ENCODE measurements at places on chromosomes 2 and 18.

GRCh38 chr18:37567994-37568359 lies 2.4 kb upstream of the CELF4 start:
- DNase-seq: peak; percentile 17

DNA sequence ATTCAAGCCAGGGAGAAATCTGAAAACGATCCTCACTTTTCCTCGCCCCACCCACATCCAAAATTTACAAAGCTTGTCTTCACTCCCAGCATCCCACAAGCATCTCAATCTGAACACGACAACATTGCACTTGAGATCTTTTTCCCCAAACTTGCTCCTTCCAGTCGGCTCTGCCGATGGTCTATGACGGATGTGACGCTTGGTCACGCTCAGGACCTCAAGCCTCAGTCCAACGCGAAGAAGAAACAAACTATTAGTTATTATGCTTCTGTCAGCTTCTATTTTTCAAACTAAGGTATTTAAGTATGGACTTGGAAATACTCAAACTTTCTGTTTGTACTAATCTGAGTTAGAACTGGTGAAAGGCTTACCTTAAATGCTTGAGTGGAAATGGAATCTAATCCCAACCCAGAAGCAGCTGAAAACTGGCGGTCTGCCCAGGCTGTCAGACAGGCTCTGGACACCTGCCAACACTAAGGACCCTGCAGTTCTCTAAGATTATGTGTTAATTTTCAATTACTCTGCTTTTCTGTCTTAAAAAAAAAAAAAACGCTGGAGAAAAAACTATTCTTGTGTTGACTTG lies 132.1 kb upstream of the DNMT3A start:
- DNase-seq: no peak

GRCh38 chr2:129909651-129910418 lies 69.6 kb upstream of the RAB6C start:
- no peak for DNase-seq

DNA sequence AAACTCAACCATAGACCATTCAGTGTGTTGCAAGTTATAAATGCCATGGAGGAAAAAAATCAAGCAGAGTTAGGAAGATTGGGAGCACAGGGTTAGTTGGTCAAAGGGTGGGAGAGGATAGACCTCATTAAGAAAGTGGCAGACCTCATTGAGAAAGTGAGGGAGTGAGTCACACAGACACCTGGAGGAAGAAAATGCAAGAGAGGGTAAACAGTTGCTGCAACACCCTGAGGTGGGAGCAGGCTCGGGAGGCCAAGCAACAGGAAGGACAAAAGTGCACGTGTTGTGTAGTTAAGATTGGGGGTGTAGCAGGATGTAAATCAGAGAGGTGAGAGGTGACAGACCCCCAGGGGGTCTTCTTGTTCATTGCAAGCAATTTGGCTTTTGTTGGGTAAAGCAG lies 6.4 kb downstream of the IL1RL1 start:
- no peak for DNase-seq

DNA sequence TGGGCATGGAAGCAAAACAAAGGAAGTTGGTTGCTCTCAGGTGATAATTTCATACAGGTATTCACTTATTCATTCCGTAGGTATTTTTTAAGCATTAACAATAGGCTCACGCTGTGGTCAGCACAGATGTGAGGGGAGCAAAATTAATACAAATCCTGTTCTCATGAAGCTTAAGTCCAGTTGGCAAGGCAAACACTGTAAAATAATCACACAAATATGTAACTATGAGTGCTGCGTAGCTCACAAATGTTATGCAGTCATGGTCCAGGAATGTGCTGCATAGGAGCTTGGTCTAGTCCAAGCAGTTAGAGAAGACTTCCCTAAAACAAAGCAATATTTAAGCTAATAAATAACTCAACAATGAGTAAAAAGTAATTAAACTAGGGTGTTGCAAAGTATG lies 23.9 kb downstream of the SP5 start:
- DNase-seq: no peak

- DNase-seq: no peak
Measured at GRCh38 chr18:70181015-70181414, 24.5 kb downstream of the RTTN start.

- no peak for DNase-seq
Measured at GRCh38 chr2:157789933-157790511, 86.1 kb downstream of the ACVR1 start.

GRCh38 chr2:240257940-240258580 lies 117.6 kb upstream of the OTOS start:
- no peak for DNase-seq

DNA sequence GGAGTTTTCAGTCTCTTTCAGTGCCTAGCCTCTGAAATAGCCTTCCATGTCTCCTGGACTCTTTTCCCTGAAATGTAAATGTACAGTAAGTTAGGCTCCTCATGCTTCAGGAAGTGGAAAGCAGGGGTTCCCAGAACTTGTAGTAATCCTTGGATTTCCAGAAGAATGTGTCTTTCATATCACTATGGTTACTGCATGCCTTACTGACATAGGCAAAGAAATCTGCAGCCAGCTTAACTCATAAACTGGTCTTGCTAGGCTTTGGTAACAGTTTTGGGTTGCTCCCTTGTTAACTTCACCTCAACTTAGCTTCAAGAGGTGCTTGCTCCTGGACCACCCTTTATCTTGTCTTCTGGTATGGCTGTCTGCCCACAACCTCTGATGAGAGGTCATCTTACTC lies 686.8 kb upstream of the DDX18 start:
- DNase-seq: no peak

- DNase-seq: no peak
Measured at GRCh38 chr2:189163889-189164288, 15.7 kb downstream of the COL5A2 start.

DNA sequence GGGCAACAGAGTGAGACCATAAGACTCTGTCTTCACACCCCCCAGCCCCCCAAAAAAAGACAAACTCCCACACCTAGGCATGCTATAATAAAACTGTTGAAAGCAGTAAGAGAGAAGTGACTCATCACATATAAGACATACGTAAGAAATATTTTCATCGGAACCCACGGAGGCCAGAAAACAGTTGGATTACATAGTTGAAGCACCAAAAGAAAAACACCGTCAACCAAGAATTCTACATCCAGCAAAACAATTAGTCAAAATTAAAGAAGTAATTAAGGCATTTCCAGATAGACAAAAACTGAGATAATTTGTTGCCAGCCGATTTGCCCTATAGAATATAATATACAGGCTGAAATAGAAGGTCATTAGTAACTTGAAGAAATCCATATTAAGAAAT lies 128.7 kb downstream of the VAPA start:
- no peak for DNase-seq

DNA sequence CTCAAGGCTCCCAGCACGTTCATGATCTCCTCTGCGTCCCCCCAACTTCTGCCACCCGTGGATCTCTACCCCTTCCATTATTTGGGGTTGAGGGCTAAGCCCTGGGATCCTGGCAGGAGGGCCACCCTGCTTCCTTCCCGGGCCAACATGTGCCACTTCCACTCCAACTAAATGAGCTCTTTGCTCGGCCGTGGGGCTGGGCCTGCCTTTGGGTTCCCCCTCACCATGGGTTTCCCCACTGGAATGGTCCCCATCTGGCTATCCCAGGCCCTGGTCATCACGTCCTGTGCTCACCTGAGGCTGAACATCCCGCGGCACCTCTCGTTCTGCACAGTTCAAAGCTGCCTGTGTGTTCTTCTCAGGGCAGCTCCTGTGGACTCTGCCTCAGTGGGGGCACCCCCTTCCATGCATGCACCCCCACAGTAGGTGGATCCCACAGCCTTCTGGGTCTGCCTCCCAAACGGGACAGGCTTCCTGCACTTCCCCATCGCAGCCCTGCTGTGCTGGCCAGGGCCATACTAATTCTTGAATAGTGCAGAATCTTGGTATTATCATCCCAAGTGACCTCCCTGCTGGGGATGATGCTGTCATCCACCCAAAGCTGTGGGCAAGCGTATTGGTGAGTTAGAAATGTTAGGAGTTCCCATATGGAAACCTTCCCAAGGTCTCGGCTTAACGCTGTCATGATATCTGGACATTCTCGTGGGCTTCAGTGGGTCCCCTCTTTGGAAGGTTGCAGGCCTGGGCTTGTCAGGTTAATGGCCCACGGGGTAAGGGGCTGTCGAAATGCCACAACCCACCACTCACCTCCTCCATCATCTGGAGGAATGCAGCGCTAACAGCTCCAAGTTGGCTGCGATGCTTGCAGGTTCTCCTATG lies 150.5 kb upstream of the TWIST2 start:
- DNase-seq: no peak

DNA sequence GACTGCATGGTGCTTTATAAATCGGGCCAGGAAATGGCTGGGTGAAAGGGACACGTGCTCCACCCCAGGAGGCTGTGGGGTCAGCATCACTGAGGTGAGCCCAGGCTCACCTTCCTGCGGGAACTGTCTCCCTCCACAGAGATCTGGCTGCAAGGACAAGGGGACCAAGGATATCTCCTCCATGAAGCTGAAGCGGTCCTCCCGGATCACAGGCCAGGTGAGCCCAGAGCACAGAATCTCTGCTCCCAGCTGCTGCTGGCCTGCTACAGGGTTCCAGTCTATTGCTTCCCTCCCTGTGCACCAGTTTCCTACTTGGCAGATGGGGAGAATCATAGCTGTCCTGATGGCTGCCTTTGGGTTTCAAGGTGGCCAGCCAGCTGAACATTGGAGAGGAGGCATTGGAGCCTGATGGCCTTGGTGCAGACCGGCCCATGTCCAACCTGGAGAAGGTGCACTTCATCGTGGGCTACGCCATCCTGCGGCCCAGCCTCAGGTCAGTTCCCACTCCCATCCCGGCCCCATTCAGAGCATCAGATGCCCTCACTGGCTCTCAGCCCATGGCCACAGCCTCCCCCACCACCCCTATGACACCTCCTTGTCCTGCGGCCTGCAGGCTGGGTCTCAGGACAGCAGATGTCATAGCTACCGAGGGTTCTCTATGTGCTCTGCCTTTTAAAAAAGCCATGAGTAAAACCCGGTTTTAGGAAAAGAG lies 33.7 kb upstream of the GPR17 start:
- DNase-seq: no peak

GRCh38 chr2:233443511-233444183 lies 89.4 kb downstream of the DGKD start:
- DNase-seq: peak; percentile 88

- DNase-seq: no peak
Measured at GRCh38 chr2:70133491-70134322, 46.4 kb downstream of the PCBP1 start.

DNA sequence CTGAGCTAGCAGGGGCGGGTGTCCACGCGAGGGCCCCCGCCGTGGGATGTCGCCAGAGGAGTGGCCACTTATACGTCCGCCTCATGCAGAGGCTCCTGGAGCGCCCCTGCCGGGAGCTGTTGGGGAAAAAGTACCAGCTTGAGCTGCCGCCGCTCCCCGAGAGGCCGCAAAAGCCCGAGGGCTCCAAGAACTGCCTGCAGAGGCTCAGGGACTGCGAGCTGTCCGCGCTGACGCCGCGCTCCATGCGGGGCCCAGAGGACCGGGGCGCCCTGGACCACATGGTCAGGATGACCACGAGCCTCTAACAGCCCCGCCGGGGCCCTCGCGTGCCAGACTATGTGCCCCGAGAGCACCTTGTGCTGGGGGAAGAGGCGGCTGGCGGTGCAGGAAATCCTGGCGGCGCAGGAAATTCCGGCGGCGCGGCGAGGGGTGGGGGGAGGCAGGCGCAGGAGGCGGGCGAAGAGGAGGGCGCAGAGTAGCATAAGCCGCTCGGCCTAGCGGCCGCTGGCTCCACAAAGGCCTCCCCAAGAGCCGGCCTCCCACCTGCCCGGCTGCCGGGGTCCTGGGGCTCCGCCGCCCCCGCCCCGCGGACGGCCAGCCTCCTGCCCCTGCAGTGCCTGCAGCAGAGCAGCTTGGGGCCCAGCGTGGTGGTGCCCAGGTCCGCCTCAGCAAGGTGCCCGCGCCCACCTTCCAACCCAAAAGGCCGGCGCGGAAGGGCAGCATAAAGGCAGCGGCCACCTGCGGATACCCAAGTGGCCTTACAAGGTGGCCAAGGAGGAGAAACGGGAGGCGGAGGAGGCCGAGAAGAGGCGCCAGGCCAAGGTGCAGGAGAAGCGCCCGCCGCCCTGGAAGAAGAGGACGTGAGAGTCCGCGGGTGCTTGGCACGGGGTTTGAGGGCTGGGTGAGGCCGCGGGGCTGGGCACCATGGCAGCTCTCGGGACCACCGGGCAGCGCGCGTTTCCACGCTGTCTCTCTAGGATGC lies 42.1 kb upstream of the TRIM43B start:
- DNase-seq: peak; percentile 78

DNA sequence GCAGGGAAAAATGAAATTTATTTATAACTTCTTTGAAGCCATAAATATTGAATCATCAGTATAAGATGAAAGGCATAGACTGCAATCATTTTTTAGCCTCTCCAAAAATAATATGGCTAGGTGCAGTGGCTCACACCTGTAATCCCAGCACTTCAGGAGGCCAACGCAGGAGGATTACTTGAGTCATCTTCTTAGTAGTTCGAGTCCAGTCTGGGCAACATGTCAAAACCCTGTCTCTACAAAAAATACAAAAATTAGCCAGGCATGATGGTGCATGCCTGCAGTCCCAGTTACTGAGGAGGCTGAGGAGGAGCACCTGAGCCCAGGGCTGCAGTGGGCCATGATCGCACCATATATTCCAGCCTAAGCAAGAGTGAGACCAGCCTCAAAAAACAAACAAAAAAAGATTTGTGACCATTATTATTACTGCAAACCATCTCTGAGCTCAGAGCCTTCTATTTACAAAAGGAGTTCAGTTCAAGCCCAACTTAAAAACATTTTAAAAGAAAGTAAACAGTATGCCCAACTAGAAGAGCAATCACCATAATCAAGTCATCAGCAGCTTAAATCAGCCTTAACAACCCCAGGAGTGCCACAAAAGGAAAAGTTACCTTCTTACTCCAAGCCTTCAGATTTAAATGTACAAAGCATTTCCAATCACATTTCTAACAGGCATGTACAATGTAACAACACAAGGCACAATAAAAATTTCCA lies 37.5 kb downstream of the KCNG3 start:
- DNase-seq: no peak

GRCh38 chr2:203951366-203951902 lies 14.9 kb downstream of the ICOS start:
- no peak for DNase-seq

GRCh38 chr2:148530350-148530749 lies 114.2 kb upstream of the EPC2 start:
- DNase-seq: no peak

- no peak for DNase-seq
Measured at GRCh38 chr2:216527600-216527999, 29.0 kb downstream of the RPL37A start.

DNA sequence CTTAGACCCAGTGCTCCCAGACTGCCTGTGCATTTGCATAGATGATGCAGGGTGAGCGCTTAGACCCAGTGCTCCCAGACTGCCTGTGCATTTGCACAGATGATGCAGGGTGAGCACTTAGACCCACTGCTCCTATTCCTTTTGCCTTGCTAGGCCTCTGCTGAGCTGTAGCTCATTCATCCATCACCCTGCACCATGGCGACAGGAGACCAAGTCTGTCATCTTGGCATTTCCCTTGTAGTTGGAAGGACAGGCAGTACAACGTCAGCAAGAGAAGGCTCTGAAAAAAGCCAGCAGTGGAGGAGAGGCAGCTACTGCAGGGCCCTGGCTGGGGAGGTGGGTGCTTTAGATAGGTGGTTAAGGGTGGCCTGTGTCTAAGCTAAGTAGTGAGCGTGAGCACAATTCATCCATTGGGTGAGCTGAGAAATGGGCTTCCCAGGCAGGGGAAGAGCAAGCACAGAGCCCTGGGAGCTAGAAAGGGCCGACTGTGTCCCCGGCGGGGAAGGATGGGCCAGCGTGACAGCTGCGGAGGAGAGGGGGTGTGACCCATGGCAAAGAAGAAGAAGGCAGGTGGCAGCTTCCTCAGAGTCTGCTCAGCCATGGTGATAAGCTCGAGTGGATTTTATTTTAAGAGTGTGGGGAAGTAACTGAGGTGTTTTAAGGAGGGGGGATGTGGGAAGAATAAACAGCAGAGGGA lies 108.8 kb downstream of the LPIN1 start:
- no peak for DNase-seq

- no peak for DNase-seq
Measured at GRCh38 chr2:235043762-235044500, 92.1 kb downstream of the SH3BP4 start.

All from GM23338 (cell line).